Foreskin keratinocyte (primary cell): ENCODE measurements at places on chromosomes 7 and 10. TPM values are rescaled to one million over a fixed set of nuclear protein-coding genes. Genes with fewer than 3 reads are reported as not detected.

DNA sequence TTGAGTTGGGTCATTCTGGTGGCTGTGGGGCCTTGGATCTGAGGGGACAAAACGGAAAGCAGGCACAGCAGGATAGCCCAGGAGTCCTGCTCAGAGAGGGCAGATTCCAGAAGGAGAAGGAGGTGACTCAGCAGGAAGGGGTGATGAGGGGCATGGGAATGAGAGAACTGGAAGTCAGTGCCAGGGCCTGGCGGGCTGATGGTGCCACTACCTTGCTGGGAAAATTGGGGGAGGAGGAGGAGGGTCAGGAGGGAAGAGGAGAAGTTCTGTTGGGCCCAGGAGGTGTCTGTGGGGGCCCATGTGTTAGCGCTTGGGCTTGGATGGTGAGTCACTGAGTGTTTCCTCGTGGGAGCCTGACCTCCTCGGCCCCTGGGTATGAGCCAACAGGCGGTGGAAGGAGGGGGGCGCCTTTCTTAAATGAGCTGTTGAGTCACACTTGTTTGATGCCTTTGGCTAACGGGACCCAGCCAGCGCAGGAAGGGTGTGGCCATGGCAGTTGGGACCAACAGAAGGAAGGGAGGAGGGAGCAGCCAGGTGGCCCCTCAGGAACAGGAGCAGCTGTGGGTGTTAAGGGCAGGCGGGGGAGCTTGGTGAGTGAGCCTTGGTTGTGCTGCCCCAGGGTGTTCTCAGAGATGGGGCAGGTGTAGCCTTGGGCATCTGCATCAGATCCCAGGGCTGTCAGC is 130.0 kb upstream of the BTBD16 start:
- peak; percentile 78 for DNase-seq

- no peak for DNase-seq
Observed at GRCh38 chr7:138316421-138317043, 143.5 kb upstream of the TRIM24 start.

GRCh38 chr7:112485766-112486165 is 5.0 kb downstream of the LSMEM1 start:
- no peak for DNase-seq

GRCh38 chr7:158497627-158498026 is 90.0 kb downstream of the PTPRN2 start:
- DNase-seq, result no peak

- DNase-seq, result peak; percentile 54
Observed at GRCh38 chr7:102125127-102125596, 161.5 kb upstream of the SH2B2 start.

- DNase-seq, result no peak
Observed at GRCh38 chr7:153858355-153858754, 193.8 kb upstream of the DPP6 start.

- peak; percentile 45 for DNase-seq
Observed at GRCh38 chr10:130020651-130021382, 56.7 kb upstream of the EBF3 start.

DNA sequence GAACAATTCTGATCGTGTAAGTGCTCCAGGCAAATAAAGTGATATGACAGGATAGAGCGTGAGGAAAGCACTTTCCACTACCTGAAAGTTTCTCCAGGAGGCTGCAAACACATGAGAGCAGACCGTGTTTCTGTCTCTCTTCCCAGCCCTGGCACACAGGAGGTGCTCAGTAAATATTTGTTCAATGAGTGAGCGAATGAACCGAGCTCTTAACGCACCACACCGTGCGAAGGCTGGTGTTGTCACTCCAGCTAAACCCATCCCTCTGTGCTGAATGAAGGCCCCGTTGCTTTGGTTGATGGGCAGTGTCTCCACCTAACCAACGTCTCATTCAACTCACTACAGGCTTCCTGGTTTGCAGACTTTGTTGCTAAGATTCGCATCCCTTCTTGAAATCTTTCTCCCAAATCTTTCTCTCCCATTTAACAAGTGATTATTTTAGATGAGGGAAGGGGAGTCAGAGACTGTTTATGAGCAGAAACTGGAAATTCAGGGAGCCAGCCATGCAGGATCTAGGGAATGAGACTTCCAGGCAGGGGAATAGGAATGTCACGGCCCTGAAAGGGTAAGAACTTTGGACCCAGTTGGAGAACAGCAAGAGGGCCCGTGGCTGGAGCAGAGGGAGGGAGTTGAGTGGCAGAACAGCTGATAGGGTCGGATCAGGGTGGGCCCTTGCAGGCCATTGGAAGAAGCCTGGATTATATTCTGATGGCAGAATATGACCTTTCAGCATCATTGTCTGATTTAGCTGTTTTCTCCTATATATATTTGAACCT is 282.6 kb downstream of the CAMK1D start:
- no peak for DNase-seq

GRCh38 chr10:43124574-43125273 is 13.5 kb upstream of the CSGALNACT2 start:
- no peak for DNase-seq

- DNase-seq, result no peak
Observed at GRCh38 chr7:40889099-40889498, 754.3 kb downstream of the SUGCT start.

- DNase-seq, result no peak
Observed at GRCh38 chr10:129962872-129963640, 1.0 kb downstream of the EBF3 start.

DNA sequence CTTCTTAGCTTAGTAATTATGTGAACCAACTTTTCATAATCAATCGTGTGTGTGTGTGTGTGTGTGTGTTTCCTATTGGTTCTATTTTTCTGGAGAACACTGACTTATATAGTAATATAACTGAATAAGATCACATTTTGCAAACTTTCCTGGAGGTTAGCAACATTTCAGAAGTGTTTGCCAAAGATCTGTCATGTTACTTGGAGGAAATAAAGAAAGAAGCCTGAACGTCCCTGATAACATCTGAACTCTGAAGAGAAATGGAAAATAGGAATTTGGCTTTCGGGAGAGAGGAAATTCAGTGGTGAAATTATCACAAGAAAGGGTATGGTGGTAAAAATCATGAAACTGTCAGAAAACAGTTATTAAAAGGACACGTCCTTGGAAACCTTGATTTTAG is 984.4 kb upstream of the AUTS2 start:
- no peak for DNase-seq

- no peak for DNase-seq
Observed at GRCh38 chr7:149686011-149686410, 87.4 kb downstream of the ZNF467 start.

Gene TRIM24
- 3.1 and 3.6 TPM in 2 replicates for polyA plus RNA-seq

Gene ABI1
- 22.7 and 24.8 TPM in 2 replicates for polyA plus RNA-seq

Gene ITPRID1
- polyA plus RNA-seq, result not detected in 2 replicates

Gene SUGCT
- polyA plus RNA-seq, result 125 and 220 TPM in 2 replicates

Gene ZNF425
- 0.95 and 1.1 TPM in 2 replicates for polyA plus RNA-seq

Gene ICA1
- 1.4 and 2.6 TPM in 2 replicates for polyA plus RNA-seq
